ENCODE measurements at places on chromosomes 13 and 19.

- no peak for DNase-seq
These were observed 93.2 kb upstream of the C1QTNF9B start for GRCh38 chr13:23990455-23990854.

DNA sequence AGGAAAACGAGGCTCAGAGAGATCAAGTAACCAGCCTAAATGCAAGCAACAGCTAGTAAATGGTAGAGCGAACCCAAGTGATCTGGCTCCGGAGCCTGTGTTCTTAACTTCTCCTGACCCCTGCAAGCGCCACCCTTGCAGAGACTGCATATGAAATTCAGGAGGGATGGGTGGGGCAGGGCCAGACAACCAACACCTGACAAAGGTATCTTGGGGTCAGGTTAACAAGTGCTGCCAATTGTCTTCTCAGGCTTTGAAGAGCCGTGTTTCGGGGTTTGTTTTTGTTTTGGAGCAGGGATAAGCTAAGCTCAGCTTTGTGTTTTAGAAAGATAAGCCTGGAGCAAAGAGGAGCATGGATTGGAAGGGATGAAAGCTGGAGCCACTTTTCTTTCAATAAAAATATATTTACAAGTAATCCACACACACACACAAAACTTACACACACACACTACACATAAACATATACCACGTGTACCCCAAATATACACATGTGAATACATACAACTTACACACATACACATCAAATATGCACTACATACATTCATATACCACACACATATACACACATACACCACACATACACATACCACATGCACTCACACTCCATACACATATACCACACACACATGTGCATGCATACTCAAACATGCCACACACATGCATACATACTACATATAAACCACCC lies 722.0 kb downstream of the DIAPH3 start:
- no peak for DNase-seq

DNA sequence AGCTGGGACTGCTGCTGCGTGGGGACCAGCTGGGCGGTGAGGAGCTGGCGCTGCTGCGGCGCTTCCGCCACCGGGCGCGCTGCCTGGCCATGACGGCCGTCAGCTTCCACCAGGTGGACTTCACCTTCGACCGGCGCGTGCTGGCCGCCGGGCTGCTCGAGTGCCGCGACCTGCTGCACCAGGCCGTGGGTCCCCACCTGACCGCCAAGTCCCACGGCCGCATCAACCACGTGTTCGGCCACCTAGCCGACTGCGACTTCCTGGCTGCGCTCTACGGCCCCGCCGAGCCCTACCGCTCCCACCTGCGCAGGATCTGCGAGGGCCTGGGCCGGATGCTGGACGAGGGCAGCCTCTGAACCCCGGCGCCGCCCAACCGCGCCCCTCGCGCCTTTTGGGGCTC lies 12.8 kb downstream of the TNFAIP8L1 start:
- DNase-seq, result no peak

- DNase-seq, result no peak
These were observed 32.7 kb upstream of the OR1M1 start for GRCh38 chr19:9054207-9054606.

GRCh38 chr19:7722231-7722651 lies 9.7 kb downstream of the CLEC4G start:
- no peak for DNase-seq

- DNase-seq, result no peak
These were observed 254.2 kb downstream of the ITGBL1 start for GRCh38 chr13:101706651-101707050.

GRCh38 chr13:60509601-60510386 lies 112.8 kb downstream of the TDRD3 start:
- DNase-seq, result no peak

GRCh38 chr19:16872728-16873127 lies 16.1 kb upstream of the F2RL3 start:
- DNase-seq, result no peak

GRCh38 chr19:34690372-34690771 lies 12.9 kb downstream of the ZNF302 start:
- no peak for DNase-seq

GRCh38 chr13:44011036-44011435 lies 131.3 kb downstream of the LACC1 start:
- no peak for DNase-seq

DNA sequence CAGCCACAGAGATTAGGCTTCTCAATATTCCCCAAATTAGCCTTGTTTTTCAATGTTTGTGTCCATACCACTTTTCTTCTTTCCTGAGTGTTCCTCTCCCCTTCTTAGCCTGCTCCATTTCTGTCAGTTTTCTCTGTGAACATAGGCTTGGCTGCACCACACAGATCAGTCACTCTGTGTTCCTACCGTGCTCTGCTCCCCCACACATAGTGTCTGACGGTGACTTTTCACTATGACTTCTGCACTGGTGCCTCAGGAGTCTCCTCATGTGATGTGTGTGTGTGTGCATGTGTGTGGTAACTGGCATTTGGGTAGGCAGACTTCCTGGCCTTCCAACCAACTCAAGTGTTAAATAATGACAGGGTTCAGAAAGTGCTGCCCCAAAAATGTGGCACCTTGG lies 47.9 kb upstream of the MYCBP2 start:
- DNase-seq, result no peak

GRCh38 chr13:97564956-97565355 lies 131.0 kb downstream of the RAP2A start:
- DNase-seq, result no peak
